ENCODE measurements at places on chromosomes 7 and 10. TPM values are rescaled to one million over a fixed set of nuclear protein-coding genes. Genes with fewer than 3 reads are reported as not detected.

GRCh38 chr7:36958111-36958733, 233.9 kb upstream of the AOAH start:
- no peak for DNase-seq

DNA sequence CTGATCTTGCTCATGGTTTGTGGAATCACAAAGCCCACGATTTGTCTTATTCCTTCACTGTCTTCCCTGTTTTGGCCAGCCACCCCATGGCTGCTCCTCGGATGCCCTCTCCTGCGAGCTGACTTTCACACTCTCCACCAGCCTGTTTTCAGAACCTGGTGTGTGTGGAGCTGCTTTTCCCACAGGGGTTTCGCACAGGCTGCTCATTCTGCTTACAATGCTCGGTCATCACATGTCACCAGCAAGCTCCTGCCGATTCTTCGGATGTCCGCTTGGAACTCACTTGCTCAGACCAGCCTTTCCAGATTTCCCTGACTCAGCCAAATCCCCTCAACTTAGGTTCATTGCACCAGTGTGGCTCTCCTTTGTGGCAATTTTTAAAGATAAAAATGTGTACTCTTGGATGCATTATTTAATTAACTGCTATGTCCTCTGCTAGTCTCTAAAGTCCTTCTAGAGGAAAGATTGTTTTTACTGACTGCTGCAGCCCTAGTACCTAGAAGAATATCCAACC, 1018.6 kb upstream of the LRRTM3 start:
- DNase-seq: no peak

- DNase-seq: no peak
These were observed 366.2 kb downstream of the PCDH15 start for GRCh38 chr10:54434782-54435181.

DNA sequence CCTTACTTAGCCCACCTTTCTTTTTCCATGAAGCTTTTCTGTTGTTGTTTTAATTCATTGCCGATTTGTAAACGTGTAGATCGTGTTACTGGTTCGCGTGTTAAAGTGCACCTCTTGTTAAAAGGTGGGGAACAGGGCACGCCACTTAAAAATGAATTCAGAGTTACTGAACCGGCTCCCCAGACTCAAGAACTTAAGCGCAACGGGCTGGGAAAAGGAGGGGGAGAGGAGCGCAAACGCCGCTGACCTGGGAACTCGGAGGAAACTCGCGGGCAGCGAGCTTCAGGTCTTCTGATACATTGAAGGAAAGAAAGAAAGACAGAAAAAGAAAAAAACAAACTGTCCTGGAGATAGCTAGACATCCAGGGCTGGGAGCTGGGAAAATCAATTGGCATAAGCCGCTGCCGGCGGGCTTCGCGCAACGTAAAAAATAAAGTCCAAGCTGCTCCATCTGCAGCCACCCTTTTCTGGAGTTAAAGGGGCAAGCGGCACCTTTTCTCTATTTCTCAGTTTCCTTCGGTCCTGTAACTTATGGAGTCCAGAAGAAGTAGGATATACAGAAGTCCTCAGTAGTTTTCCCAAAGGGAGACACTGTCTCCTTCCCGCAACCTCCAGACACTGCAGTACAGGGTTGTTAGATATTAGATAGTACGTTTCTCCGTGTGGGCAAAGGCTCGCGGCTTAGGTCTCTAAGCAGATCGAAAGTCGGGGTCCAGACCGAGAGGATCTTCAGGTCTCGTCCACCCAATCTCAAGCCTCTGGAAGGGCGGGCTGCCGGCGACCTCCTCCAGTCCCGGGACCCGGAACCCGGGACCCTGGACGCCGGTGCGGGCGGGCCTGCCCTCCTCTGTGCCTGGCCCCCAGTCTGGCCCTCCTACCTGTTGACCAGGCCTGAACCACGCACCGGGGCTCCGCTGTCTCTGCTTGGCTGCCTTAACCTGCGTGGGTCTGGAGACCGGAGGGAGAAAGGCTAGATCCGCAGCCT, 1.8 kb upstream of the DLX6 start:
- DNase-seq: no peak

DNA sequence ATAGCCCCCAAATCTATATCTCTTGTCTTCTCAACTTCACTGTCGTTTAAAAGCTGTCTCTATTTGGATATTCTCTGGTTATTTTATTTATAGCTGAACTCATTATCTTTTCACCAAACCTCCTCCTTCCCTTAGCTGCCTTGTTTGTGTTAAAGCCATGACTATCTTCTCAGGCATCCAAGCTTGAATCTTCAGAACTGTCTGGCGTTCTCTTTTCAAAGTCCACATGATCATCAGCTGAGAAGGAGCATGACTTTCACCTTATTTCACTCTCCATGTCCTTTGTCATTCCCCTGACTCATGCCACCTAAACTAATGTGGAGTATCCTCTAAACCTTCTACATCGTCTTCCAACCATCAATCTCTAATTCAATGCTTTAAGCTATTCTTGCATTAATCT, 5.7 kb upstream of the GLCCI1 start:
- no peak for DNase-seq

GOLGA7B gene
- polyA plus RNA-seq: 1.9 TPM

IFIT2 gene
- polyA plus RNA-seq: 4.8 TPM

ITPRID1 gene
- polyA plus RNA-seq: not detected
